ENCODE measurements at places on chromosomes 2 and 18.
A peak's percentile ranks its signal among the peaks of the same experiment; 100 is the strongest.

DNA sequence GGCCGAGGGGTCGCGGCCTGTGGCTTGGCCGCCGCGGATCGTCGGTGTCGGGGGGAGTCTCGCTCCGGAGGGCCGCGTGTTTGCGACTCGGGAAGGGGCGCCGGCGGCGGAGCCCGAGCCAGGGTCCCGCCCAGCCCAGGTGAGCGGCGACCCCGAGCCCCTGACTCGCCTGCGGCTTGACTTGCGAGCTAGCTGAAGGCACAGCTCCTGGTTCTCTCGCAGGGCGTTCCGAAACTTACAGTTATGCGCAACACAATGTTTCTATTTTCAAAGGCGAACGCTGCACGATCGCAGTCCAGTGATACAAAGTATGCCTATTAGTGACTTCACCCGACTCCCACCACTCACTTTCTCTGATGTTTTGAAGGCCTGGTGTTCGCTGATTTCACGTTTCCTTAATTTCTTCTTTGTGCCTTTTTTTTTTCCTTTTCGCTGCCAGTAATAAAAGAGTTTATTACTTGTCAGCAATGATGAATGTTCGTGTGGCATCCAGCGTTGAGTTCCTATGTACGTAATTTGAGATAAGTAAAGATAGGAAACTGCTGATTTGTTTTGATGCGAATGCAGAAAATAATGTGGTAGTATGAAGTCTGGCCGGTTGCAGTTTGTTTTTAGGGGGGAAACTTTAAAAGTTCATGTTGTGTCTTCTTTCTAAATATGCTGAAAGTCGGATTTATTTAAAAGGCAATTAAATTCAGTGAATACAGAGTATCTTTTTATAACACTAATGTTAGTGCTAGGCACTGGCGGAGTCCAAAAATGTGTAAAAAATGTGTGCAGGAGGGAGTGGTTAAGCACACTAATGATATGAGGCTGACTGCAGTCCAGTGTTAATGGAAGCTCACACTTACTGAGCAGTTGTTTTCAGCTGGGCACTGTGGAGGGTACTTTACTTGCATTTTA lies 706 bp downstream of the UBXN2A start:
- DNase-seq: peak; percentile 43

DNA sequence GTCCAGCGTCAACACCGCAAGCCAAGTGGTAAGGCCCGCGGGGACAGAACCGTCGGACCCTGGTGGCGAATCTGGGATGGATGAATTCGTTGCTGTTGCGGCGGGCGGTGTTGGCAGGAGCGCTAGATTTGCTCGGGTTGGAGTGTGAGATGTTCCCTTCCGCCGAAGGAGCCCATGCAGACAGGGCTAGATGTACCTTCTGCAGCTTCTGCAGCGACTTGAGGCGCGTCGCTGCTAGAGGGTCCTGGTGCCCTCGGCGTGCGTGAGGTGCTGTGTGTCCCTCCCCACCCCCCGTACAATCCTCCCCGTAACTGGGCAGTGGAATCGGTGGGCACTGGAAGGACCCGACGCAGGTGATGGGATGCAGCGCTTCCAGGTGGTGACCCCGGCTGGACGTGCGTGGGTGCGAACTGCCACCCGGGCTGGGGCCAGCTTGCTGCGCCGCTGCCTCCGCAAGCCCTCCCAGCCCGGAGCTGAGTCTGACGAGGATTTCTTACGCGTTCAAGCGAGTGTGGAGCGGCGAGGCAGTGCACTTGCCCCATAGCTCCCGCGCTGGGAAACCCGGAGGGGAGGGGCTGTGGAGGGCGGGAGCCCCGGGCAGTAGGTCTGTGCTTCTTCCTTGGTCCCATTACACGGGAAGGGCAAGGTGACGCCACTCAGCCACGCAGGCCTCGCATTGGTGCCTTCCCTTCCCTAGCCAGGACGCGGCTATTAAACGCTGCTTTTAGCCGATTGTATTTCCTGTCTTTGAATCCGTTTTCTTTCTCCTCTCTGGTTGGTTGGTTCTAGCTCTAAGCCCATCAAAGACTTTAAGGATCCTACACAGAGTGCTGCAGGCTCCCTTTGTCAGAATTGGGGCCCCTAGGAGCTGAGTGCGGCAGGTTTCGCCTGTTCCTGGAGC lies 34.2 kb downstream of the CHRNA1 start:
- peak; percentile 36 for DNase-seq

DNA sequence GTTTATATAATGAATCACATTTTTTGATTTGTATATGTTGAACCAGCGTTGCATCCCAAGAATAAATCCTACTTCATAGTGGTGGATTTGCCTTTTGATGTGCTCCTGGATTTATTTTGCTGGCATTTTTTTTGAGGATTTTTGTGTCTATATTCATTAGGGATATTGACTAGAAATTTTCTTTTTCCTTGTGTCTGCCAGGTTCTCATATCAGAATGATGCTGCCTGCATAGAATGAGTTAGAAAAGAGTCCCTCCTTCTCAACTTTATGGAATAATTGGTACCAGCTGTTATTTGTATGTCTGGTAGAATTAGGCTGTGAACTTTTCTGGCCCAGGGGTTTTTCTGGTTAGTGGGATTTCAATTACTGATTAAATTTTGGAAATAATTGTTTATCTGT lies 457.4 kb upstream of the DSEL start:
- no peak for DNase-seq

DNA sequence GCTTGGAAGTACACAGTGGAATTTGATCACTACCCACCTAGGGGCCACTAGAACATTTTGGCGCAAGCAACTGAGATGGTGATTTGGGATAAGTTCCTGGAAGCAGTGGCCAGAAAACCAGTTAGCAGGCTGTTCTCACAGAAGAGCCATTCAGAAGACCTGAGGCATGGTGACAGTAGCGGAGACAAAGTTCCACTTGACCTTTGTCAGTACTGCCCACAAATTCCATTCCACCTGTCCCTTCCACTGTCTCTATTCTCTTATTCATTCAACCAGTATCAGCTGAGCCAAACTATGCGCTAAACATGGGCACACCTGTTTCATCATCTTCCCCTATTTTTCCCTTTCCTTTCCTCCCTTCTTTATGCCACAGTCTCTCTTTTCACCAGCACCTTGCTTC lies 59.2 kb upstream of the PPP1CB start:
- no peak for DNase-seq

DNA sequence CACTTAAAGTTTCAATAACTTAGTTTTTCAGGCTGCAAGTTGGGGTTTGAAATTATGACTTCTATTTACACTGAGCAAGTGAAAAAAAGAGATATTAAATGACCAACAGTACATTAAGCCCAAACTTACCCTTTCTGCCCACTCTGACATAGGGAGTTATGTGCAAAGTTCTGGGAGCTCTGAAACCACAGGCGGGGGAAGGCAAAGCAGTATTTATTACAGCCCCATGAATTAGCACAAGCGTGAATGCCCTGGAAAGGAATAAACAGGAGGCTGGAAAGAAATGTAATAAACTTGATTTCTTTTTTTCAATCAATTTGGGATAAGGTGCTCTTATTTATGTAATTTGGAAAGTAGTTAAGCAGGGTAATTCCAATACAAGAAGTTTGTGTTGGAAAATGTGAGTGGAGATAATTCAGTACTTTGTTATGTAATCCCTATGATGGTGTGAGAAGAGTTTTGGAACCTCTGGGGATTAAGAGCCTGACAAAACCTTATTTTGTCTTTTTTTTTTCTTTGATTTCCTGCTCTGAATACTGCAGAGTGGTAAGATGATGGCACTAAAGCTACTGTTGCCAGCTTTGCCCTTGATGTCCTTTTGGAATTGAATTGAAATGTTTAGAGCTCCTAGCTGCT lies 351.5 kb downstream of the ARHGAP15 start:
- DNase-seq: no peak

DNA sequence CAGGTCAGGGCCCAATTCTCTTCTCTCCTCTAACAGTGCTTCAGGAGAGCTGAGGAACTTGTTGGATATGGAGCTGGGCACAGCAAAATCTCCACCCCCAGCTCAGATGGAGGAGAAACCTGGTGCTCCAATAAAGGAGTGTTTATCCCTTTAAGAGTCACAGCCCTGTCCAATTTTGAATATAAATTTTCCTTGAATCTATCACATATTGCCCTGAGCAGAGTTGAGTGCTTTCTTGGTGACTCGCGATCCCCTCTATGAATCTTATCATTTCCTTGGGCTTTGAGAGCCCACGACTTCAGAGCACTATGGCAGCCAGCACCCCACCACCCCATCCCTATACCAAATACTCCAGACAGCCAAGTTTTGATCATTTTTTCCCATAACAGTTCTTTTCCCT lies 34.4 kb upstream of the SMAD7 start:
- DNase-seq: no peak

GRCh38 chr2:141380008-141380979 lies 750.5 kb downstream of the LRP1B start:
- DNase-seq: no peak

DNA sequence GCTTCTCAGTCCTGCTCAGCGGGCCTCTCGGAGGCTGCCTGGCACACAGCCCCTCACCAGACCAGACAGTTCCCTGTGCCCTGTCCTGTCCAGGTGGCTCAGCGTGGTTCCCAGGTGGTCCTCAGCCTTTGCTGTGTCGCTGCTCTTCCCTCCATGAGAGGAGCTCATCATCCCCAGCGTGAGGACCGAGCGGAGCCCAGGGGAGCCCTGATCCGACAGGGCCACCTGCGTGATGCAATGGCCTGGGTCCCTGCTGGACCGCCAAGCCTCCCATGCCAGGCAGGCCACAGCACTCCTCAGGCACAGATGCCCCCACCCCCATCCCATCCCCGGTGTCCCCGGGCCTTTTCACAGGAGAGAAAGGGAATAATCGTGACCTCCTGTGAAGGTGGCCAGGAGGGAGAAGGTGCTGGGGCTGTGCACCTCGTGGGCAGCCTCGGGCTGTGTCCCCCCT lies 4.3 kb downstream of the GPC1 start:
- DNase-seq: no peak

DNA sequence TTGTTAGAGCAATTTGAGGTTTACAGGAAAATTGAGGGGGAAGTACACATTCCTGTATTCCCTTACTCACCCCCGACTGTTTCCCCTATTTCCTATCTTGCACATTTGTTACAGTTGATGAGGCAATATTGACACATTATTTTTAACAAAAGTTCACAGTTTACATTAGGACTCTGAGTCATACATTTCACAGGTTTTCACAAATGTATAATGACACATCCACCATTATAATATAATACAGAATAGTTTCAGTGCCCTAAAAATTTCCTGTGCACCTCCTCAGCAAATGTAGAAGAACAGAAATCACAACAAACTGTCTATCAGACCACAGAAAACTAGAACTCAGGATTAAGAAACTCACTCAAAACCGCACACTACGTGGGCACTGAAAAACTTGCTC lies 160.6 kb upstream of the RMP24 start:
- no peak for DNase-seq

- no peak for DNase-seq
Observed at GRCh38 chr2:158094487-158095092, 7.1 kb upstream of the UPP2 start.

GRCh38 chr2:19711470-19712372 lies 190.1 kb downstream of the TTC32 start:
- no peak for DNase-seq

Data from stimulated activated CD4-positive, alpha-beta T cell treated with anti-CD3 and anti-CD28 coated beads, Interleukin-12 subunit alpha, Interleukin-12 subunit beta, amount 100 ng/mL, for 4 hours (primary cell).